Activated CD4-positive, alpha-beta memory T cell treated with anti-CD3 and anti-CD28 coated beads, Interleukin-2, amount 10 ng/mL, durations not matched to agents 7 days and 5 days (primary cell): ENCODE measurements at places on chromosomes 1 and 21.
A peak's percentile ranks its signal among the peaks of the same experiment; 100 is the strongest.

GRCh38 chr1:25579292-25580252 is 36.2 kb downstream of the LDLRAP1 start:
- no peak overlapping the region for H3K4me3 ChIP-seq
- no peak overlapping the region for H3K27ac ChIP-seq
- no peak for DNase-seq
- no peaks in the 10 kb centered on the region for H3K4me1 ChIP-seq
- H3K27me3 ChIP-seq = peaks cover 26% of the 10 kb centered on the region

- H3K4me3 ChIP-seq = no peak overlapping the region
- H3K4me1 ChIP-seq = peaks cover 83% of the 10 kb centered on the region
- H3K27me3 ChIP-seq = no peaks in the 10 kb centered on the region
- H3K27ac ChIP-seq = peak overlapping the region; percentile 19
- DNase-seq = peak; percentile 66
Measured at GRCh38 chr1:66282343-66282852, 251.6 kb upstream of the SGIP1 start.

GRCh38 chr1:204564835-204565234 is 48.6 kb downstream of the MDM4 start:
- peaks cover 37% of the 10 kb centered on the region for H3K36me3 ChIP-seq
- peak; percentile 40 for DNase-seq
- H3K27ac ChIP-seq = peak overlapping the region; percentile 77
- H3K4me1 ChIP-seq = peaks cover 51% of the 10 kb centered on the region

GRCh38 chr1:166971252-166971651 is 4.1 kb downstream of the ILDR2 start:
- H3K4me3 ChIP-seq = no peak overlapping the region
- no peaks in the 10 kb centered on the region for H3K36me3 ChIP-seq
- no peak for DNase-seq
- H3K4me1 ChIP-seq = peaks cover 53% of the 10 kb centered on the region

DNA sequence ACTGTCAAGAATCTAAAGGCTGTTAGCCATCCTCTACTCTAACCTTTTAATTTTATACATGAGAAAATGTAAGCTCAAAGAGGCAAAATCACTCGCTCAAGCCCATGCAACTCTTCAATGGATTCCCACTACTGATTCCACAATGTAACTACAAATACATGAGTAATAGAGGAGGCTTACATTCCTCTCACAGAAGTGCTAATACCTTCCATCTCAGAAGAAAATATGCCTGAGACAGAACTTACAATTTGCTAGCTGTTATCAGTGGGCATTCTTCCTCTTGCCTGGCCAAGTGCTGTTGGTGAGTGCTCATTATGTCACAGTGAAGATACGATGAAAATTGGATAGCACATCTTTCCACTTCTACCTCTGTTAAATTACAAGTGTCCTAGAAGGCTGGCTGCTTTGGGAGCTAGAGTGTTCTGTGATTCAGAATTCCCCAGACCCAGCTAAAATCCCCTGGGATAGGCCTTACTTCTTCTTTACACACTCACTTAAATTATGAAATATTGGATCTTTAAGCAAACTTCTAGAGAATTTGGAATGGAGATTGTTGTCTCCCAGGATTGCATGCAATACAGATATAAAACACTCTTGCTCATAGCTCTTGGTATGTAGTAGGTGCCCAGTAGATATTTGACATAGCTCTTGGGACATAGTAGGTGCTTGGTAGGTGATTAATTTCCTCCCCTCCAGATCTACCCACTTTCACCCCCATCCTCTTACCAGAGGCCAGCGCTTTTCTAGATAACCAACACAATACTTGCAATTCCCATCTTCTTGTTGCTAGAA is 24.1 kb downstream of the BCL9 start:
- H3K4me3 ChIP-seq = no peak overlapping the region
- peaks cover 19% of the 10 kb centered on the region for H3K27me3 ChIP-seq
- peaks cover 4% of the 10 kb centered on the region for H3K4me1 ChIP-seq
- no peak overlapping the region for H3K27ac ChIP-seq
- DNase-seq = no peak
- no peaks in the 10 kb centered on the region for H3K36me3 ChIP-seq

DNA sequence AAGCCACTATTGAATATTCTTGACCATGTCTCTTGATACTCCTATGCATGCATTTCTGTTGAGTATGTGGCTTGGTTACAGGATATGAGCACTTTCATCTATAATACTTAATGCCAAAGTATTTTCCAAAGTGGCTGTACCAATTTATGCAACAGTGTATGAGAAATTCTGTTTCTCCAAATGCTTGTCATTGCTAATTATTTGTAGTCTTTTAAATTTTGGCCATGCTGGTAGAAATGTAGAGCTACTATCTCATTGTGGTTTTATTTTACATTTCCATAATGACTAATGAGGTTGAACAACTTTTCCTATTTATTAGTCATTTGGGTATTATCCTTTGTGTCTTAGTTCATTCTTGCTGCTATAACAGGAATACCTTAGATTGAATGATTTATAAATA is 71.4 kb upstream of the TSPAN2 start:
- H3K27ac ChIP-seq = no peak overlapping the region
- H3K4me3 ChIP-seq = no peak overlapping the region
- H3K4me1 ChIP-seq = peaks cover 1% of the 10 kb centered on the region
- H3K36me3 ChIP-seq = no peaks in the 10 kb centered on the region
- DNase-seq = no peak
- peaks cover 12% of the 10 kb centered on the region for H3K27me3 ChIP-seq

- H3K27me3 ChIP-seq = no peaks in the 10 kb centered on the region
- H3K36me3 ChIP-seq = no peaks in the 10 kb centered on the region
- no peaks in the 10 kb centered on the region for H3K4me1 ChIP-seq
- H3K4me3 ChIP-seq = no peak overlapping the region
- DNase-seq = no peak
- H3K27ac ChIP-seq = no peak overlapping the region
Measured at GRCh38 chr1:239676522-239677273, 290.3 kb downstream of the CHRM3 start.

- no peak overlapping the region for H3K27ac ChIP-seq
- no peaks in the 10 kb centered on the region for H3K36me3 ChIP-seq
- no peaks in the 10 kb centered on the region for H3K4me1 ChIP-seq
- no peak overlapping the region for H3K4me3 ChIP-seq
Measured at GRCh38 chr1:38102636-38103035, 56.0 kb upstream of the POU3F1 start.

DNA sequence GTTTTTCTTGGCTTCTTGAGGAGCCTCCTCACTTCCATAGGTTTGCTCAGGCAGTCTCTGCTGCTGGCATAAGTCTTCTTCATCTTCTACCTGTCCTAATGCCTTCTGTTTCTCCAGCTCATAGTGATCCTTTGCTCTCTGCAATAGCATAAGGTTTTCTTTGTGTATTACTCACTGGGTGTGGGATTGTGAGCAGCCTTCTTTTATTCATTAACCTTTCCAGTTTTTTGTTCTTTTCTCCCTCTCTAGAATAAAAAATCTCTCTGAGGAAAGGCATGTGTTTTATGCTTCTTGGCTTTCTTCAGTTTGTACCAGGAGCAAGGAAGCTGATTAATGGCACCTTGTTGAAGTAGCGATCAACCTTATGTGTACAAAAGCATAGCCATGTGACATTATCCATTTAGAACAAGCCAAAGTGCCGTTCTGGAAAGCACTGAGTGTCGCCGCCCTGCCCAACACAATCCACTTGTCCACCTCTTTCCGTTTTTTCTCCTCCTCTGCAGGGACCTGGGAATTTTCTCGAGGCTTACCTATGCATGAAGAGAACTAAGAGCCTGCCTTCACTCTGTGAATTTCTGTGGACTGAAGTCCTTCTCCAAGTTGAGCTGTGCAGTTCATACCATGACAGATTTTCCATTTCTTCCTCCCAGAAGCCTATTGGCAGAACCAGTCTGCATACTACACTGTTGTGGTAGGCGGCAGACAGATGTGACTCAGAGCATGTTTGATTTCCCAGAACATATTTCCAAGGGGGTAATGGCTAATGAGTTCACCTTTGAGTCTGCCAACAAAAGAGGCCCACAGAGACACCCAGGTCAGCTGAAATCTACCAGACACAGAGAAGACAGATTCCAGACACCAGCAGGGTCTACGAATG is 39.0 kb downstream of the DPT start:
- H3K27ac ChIP-seq = no peak overlapping the region
- no peaks in the 10 kb centered on the region for H3K36me3 ChIP-seq
- H3K4me3 ChIP-seq = no peak overlapping the region
- DNase-seq = no peak
- H3K27me3 ChIP-seq = no peaks in the 10 kb centered on the region

GRCh38 chr1:214637722-214638458 is 34.9 kb downstream of the CENPF start:
- H3K27ac ChIP-seq = peak overlapping the region; percentile 55
- H3K27me3 ChIP-seq = no peaks in the 10 kb centered on the region
- no peak overlapping the region for H3K4me3 ChIP-seq
- DNase-seq = peak; percentile 33
- H3K4me1 ChIP-seq = peaks cover 27% of the 10 kb centered on the region

- H3K27me3 ChIP-seq = no peaks in the 10 kb centered on the region
- H3K4me3 ChIP-seq = no peak overlapping the region
- H3K4me1 ChIP-seq = no peaks in the 10 kb centered on the region
- H3K36me3 ChIP-seq = no peaks in the 10 kb centered on the region
Measured at GRCh38 chr21:16082038-16082816, 352.4 kb downstream of the USP25 start.

DNA sequence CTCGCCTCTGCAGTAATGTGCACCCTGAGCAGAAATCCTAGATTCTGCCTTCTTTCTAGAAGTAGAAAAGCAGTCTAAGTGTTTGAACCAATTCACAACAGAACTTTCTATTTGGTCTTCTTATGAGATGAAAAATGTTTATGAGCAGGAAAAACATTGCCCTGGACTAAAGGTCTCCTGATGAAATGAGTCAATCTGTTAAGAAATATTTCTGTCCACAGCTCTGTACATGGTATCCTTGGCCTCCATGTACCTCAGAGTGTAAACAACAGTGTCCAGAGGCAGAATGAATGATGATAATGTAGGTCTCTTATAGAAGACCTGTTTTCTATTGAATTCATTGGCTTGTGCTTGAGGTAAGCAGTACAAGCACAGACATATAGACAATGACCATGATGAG is 6.2 kb upstream of the APCS start:
- no peaks in the 10 kb centered on the region for H3K36me3 ChIP-seq
- no peak overlapping the region for H3K4me3 ChIP-seq

GRCh38 chr1:173062150-173062938 is 11.6 kb upstream of the TNFSF18 start:
- no peak overlapping the region for H3K4me3 ChIP-seq
- no peaks in the 10 kb centered on the region for H3K36me3 ChIP-seq
- H3K4me1 ChIP-seq = peaks cover 2% of the 10 kb centered on the region
- no peak overlapping the region for H3K27ac ChIP-seq
- no peak for DNase-seq
- peaks cover 3% of the 10 kb centered on the region for H3K27me3 ChIP-seq

GRCh38 chr1:64093941-64094340 is 109.5 kb upstream of the UBE2U start:
- DNase-seq = no peak
- no peaks in the 10 kb centered on the region for H3K4me1 ChIP-seq
- peaks cover 4% of the 10 kb centered on the region for H3K27me3 ChIP-seq

- H3K4me3 ChIP-seq = no peak overlapping the region
- no peaks in the 10 kb centered on the region for H3K27me3 ChIP-seq
- no peak overlapping the region for H3K27ac ChIP-seq
- DNase-seq = no peak
- H3K4me1 ChIP-seq = peaks cover 2% of the 10 kb centered on the region
Measured at GRCh38 chr1:8364528-8365442, 46.9 kb downstream of the SLC45A1 start.

GRCh38 chr1:18978706-18979105 is 22.2 kb upstream of the IFFO2 start:
- H3K4me1 ChIP-seq = no peaks in the 10 kb centered on the region
- no peak overlapping the region for H3K27ac ChIP-seq
- no peak overlapping the region for H3K4me3 ChIP-seq
- DNase-seq = no peak
- peaks cover 16% of the 10 kb centered on the region for H3K36me3 ChIP-seq
- H3K27me3 ChIP-seq = peaks cover 43% of the 10 kb centered on the region

GRCh38 chr21:41402796-41403195 is 23.2 kb upstream of the MX1 start:
- no peak overlapping the region for H3K27ac ChIP-seq
- no peak overlapping the region for H3K4me3 ChIP-seq
- no peaks in the 10 kb centered on the region for H3K4me1 ChIP-seq
- no peak for DNase-seq

DNA sequence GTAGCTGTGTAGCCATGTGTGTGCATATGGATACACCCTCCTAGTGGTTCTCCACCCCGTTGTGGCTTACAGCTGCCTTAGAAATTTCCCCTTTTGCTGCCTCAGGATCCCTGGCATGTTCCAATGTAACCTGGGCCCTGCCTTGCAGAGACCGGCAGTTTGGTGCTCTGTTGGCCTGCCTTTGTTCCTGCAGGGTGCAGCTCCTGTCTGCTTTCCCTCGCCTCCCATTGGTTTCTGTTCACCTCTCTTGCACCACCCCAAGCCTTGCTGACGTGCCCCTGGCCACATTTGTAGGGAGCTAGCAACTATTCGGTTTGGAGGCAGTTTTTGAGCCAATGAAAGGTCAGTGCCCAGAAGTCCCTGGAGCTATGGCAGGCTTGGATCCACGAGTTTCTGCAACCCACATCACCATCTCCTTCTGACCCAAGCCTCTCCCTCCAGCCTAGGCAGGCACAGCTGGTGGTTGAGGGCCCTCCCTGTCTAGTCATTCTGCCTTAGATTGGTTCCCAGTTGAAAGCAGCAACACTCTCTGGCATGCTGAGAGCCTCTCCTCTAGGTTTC is 54.9 kb downstream of the MAB21L3 start:
- H3K27ac ChIP-seq = no peak overlapping the region
- H3K27me3 ChIP-seq = peaks cover 5% of the 10 kb centered on the region
- no peaks in the 10 kb centered on the region for H3K36me3 ChIP-seq
- H3K4me1 ChIP-seq = peaks cover 14% of the 10 kb centered on the region
- no peak overlapping the region for H3K4me3 ChIP-seq

DNA sequence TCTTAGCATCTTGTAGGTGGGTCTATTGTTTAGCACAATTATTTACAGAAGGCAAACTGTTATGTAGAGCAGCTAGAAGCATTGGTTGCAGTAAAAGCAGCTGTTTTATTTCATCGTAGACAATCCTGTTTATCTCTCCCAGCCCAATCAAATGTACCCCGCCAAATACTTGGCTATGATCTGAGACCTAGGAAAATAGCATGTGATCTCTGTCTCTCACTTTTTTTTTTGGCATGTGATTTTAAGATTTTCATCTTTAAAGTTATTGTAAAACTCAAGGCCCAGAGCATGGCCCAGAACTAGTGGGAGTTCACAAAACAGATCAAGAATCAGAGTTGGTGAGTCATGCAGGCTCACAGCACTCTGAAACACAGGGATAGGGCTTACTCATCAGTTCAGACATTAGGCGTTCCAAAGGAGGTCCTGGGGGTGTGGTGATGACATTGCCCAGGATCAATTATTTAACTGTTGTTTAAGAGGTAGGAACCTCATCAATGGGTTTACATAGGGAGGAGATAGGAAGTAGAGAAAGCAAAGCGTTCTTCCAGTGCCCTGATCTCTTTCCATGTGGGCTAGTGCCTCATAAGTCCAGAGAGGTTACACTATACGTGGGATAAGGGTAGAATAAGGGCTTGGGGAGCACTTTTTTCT is 40.2 kb downstream of the TBX19 start:
- H3K27me3 ChIP-seq = no peaks in the 10 kb centered on the region
- no peak overlapping the region for H3K27ac ChIP-seq
- no peak overlapping the region for H3K4me3 ChIP-seq
- DNase-seq = no peak
- peaks cover 31% of the 10 kb centered on the region for H3K36me3 ChIP-seq
- peaks cover 49% of the 10 kb centered on the region for H3K4me1 ChIP-seq
